Calu3 (cell line): ENCODE measurements at places on chromosomes 11 and 22.

DNA sequence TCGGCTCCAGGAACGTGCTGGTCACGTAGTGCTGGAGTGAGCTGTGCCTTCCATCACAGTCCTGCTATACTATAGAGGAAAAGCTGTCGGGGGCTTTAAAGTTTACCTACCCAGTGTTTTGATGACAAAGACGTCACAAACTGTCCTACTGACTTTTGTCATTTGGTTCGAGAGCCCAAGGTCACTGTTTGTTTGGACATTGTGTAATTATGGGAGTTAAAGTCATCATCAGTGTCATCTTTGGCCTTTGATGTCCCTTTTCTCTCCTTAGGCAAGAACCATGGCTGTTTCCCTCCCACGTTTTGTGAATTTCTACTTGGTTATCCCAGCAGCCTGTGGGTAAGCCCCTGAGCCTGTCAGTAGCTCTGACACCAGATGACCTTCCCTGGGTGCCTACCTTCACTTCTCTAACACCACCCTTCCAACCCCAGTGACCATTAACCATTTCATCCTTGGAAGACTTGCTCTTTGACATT is 59.3 kb downstream of the SLC1A2 start:
- DNase-seq, result no peak

DNA sequence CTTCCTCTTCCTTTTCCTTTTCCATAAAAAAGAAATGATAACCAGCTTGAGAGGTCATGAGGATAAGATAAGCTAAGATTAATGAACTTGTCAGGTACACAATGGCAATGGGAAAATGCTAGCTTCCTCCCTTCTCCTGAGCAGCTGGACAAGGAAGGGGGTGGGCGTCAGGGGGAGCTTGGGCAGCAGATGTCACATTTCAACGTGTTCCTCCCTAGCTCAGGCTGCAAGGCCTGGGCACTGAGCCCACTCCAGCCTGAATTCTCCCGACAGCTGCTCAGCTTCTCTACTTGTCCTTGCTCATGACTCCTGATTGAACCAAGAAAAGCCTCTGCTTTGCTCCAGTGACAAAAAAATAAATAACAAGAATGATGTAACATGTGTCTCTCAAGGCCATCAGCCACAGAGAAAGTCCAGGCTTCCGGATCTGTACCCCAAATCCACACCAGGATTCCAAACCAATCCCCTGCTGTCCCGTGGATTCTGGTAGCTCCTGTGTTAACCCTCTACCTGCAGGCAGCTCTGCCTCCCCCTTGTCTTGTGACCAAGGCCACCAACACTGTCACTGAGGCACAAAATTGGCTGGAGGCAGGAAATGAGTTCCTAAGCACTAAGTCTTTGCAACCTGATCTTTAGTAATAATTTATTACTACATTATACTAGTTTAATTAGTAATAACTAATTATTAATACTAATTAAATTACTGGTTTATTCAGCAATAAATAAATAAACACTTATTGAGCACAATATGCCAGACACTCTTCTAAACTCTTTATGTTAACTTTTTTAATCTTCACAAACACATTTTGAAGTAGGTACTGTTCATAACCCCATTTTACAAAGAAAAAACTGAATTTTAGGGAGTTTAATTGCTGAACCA is 146.5 kb downstream of the CCDC34 start:
- no peak for DNase-seq

DNA sequence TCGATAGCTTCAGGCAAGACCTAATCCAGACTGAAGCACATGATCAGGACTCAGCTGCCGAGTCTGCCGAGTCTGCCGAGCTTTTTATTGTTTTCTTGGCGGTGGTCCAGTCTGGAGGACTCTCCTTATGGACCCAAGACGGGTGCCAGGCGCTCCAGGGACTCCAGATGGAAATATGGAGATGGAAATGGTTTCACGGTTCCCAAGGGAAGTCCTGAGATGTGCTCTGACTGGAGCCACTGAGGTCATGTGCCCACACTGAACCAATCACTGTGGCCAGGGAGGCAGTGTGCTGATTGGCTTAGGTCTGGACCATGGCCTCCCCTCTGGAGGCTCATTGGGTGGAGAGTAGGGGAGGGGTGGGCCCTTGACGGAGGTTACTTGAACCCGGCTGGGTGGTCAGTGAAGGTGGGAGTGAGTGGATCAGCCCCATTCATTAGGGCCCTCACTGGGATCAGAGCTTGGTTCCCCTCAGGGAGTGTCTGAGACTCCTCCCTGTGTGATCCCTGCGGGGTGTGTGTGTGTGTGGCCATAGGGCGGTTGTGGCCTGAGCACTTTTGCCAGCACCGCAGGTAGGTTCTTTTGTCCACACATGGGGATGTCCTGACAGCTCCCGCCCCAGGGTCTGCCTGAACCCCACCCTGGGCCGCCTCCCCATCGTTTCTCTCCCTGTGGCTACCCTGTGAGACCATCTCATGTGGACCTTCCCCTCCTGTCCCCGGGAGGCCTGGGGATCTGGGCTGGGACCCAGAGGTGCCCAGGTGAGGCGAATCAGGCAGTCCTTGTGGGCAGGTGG is 14.0 kb downstream of the RPS6KA4 start:
- peak; percentile 44 for DNase-seq

- peak; percentile 63 for DNase-seq
These were observed 450 bp downstream of the ZBTB44 start for GRCh38 chr11:130314184-130314749.

GRCh38 chr11:6206456-6207180 is 1.3 kb downstream of the C11orf42 start:
- DNase-seq, result no peak

DNA sequence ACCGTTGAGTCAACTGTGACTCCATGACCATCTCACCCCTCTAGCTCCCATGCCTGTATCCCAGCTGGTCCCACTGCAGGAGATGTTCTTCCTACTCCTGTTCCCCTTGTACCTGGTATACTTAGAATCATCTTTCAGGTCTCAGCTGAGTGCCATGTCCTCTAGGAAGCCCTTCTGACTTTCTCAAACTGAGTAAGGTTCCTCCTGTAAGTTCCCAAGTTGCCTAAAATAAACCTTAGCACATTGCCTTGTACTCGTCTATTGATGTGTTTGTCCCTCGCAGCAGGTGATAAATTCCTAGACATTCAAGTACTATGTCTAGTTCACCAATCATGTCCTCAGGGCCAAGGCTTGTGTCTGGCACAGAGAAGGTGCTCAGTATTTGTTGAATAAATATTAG is 18.4 kb upstream of the ASCC2 start:
- no peak for DNase-seq

- no peak for DNase-seq
These were observed 40.2 kb upstream of the SLC5A12 start for GRCh38 chr11:26762089-26762488.

- DNase-seq, result no peak
These were observed 805 bp upstream of the QSER1 start for GRCh38 chr11:32891657-32892354.

DNA sequence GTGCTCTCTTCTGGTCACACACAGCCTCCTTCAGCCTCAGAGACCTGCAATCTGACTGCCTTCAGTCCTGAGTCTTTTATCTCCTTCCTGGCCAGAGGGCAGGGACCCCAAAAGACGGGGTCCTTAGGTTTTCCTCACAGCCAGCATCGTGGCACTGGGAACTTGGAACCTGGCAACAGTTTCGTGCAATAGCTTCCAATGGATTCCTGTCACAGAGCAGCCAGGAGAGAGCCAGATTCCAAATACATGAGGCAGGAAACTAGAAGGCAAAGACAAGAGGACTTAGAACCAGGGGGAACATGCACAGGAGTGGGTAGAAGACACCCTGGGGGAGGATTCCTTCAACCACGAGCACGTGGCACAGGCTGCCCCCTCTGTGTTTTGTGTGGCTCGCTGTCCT is 48.6 kb downstream of the C11orf91 start:
- DNase-seq, result no peak

GRCh38 chr11:118929501-118930093 is 3.9 kb upstream of the BCL9L start:
- peak; percentile 81 for DNase-seq

DNA sequence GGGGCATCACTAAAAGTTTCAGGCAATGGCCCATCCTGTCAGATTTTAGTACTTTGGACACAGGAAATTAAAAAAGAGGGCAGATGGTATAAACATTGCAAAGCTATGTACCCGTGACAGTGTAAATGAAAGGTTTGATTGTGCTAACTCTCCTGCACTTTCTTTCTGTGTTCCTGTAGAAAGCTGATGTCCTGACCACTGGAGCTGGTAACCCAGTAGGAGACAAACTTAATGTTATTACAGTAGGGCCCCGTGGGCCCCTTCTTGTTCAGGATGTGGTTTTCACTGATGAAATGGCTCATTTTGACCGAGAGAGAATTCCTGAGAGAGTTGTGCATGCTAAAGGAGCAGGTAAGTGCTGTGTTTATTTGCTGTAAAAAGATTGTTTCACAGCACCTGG is 10.3 kb downstream of the CAT start:
- no peak for DNase-seq

DNA sequence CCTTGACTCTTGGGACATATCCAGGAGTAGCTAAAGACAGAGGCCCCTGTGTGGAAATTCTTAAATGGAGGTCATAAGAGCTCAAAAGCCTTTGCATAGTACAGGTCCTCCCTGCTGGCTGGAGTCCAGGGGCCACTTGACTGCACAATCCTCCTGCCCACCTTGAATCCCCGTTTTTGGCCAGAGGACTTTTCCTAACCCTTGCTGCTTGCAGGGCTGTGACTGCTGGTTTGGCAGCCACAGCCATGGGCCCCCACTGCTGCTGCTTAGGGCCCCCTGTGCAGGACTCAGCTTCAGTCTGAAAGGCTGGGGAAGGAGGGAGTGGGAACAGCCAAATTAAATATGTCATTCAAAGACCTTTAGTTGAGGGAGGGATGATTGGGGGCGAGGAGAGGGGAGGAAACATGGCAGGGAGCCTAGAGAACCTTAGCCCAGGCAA is 33.4 kb downstream of the ARHGAP1 start:
- DNase-seq, result no peak

- no peak for DNase-seq
These were observed 43.0 kb upstream of the HIPK3 start for GRCh38 chr11:33214187-33214586.

- DNase-seq, result peak; percentile 77
These were observed at the start of gene CYB5R2 for GRCh38 chr11:7672960-7673723. Gene CYB5R2 (minus strand): TSS chr11:7673500. CDS start chr11:7672825, 675 bp downstream.

DNA sequence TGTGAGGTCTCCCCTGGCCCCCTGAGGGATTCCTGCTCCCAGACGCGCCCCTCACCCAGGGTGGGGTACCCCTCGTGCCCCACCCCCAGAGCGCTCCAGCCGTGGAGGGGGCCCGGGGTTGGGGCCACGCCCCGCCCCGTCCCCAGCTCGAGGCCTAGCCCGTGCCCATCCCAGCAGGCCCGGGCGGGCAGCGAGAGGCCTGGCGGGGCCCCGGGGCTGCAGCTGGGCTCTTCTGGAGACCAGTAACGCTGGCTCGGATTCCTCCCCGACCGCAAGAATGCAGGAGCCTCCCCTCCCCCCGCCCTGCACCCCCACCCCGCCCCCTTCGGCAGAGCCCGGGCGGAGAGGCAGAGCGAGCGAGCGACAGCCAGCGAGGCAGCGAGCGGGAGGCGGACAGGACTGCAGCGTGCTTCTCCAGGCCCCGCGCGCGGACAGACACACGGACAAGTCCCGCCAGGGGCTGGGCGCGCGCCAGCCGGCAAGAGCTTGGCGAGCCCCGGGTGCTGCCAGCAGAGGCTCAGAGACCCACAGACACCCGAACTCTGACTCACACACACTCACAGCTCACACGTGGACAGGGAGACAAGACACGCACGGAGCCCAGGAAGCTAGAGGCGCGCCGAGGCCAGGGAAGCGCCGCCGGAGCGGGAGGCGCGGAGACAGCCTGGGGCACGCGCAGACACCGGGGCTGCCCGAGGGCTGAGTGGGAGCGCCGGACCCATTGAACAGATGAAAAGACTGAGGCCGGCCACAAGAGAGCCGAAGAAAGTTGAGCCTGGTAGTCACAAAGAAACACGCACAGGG is 15.2 kb downstream of the BCL9L start:
- DNase-seq, result peak; percentile 76

DNA sequence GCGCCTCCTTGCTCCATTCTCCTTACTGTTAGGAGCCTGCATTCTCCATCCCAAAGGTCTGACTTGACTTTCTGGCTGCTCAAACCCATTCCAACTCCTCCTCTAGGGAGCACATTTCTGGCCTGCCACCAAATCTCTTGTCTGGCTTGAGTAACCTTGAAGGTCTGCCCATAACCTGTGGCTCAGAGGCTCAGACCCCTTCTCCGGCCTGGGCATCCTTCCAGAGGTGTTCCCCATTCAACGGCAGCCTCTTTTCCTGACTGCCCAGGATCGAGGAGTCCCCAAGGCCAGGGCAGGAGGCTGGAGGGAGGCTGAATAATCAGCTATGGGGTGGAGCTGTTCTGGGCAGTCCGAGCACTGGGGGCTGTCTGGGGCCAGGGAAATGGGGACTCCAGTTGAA is 2.2 kb downstream of the RAD9A start:
- DNase-seq, result no peak
